ENCODE measurements at places on chromosomes 13 and 19.

- no peak for DNase-seq
Observed at GRCh38 chr19:44813070-44813840, 4.4 kb downstream of the BCAM start.

DNA sequence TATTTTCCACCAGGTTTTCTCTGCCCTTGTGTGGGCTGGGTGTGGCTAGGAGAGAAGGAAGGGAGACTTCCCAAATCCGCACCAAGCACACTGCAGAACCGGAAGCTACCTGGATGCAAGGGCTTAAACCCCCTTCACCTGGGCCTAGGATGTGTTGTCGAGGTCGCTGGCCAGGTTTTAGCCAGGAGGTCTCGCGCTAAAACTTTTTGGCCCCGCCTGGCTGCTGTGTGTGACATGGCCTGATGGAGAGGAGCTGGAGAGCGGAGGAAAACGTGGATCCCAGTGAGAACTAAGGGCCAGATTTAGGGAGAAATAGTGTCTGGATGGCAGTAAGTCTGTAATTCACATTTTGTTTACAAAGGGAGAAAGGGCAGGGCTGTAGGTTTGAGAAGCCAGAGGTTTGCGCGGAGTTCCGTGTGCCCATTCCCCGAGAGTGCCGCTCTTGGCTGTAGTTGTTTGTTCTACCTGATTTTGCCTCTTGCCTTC is 3.1 kb upstream of the TSHZ3 start:
- no peak for DNase-seq

DNA sequence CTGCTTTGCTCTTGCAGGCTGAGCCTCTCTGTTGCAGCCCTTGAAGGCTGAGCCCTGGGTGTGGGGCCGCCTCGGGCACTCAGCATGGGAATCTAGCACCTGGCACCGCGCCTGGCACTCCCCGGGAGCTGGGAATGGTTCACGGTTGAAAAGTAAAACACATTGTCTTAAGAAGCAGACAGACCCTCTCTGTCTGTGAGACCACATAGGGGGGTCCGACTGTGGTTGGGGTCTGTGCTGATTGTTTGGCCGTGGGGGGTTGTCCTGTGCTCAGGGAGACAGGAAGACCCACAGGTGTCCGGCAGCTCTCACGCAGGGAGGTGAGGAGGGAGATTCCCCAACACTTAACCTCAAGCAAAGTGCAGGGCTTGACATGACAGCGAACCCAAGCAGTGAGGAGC is 64.8 kb downstream of the SOX1 start:
- no peak for DNase-seq

- no peak for DNase-seq
Observed at GRCh38 chr19:6216996-6217751, 62.6 kb downstream of the MLLT1 start.

- DNase-seq, result no peak
Observed at GRCh38 chr19:1076046-1076386, 9.0 kb downstream of the ARHGAP45 start.

DNA sequence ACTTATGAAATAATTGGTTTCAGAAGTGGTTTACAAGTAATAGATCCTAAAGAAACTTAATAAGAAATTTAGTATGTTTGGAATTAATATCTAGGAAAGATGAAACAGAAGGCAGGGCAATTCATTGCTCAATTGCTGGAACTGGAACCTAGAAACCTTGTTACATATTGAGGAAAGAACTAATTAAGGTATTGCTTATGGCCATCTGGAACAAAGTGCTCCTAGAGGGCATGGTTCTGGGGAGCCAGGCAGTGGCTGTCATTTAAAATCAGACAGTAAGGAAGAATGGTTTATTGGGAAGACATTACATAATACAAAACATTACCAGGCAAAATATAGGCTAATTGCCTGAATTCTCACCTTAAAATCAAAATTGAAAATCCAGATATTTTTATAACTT is 224.1 kb downstream of the SLITRK6 start:
- no peak for DNase-seq

GRCh38 chr13:68813180-68813796 is 1294.3 kb upstream of the ATXN8OS start:
- no peak for DNase-seq

DNA sequence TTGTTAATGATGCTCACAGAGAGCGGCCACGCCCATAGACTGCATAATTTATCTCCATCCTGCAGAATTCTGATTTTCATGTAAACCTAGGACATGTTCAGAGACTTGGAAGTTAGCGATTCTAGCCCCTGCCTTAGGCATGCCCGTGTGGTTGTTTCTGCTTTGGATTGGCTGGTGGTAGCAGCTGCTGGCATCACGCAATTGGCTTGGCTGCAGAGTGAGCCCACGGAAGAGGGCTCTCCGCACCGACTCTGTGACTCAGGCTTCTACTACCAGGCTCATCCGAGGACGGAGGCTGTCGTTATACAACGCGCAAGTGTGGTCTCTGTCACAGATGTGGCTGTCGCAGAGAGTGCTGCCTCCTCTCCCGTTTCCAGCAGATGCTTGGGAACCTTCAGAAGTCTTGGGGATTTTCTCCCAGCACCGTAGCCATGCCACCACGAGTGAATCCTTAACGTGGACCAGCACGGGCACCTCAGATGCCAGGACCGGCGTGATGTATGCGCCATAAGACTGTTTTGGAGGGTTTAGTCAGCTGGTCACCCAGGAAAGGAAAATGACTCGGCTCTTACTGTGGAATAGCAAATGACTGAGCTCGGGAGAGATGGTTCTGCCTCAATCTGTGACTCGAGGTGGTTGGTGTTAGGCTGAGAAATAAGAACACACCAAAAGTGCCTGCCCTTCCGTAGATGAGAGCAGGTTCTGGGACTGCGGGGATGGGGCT is 61.0 kb upstream of the F7 start:
- DNase-seq, result no peak

- no peak for DNase-seq
Observed at GRCh38 chr19:34936184-34936583, 9.5 kb downstream of the ZNF30 start.

DNA sequence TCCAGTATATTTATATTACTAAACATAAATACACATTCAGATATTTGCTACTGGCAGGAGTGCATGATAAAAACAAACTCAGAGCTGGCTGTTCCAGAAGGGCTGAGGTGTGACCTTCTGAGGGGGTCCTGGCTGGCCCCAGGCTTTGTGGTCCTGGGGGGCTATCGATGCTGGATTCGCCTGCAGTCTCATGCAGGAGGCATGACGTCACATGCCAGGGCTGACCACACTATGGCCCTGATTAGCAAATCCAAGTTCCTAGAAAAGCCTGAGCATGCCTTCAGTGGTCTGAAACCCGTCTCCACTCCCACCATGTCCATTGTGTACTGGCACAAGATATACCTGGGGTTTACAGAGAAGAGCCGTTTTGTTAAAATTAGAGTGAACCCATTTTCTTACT is 97.9 kb downstream of the KL start:
- no peak for DNase-seq

- DNase-seq, result no peak
Observed at GRCh38 chr13:108268466-108269112, 929 bp upstream of the TNFSF13B start.

DNA sequence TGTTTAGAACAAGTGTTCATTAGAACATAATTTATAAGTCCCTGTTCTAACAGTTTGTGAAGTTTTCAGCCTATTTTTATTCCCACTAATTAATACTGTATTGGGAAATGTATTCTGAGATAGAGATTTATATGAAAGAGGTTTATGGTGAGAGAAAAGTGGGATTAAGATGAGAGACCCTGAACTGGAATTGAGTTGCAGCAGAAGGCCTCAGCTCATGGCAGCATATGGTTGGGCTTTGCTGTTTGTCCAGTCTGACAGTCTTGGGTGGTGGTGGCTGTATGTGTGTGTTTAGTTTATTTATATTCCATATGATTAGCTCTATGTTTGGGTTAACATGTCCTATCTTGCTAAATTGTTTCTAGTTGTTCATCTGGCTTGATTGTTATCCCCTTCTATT is 575.1 kb downstream of the SLITRK5 start:
- no peak for DNase-seq

DNA sequence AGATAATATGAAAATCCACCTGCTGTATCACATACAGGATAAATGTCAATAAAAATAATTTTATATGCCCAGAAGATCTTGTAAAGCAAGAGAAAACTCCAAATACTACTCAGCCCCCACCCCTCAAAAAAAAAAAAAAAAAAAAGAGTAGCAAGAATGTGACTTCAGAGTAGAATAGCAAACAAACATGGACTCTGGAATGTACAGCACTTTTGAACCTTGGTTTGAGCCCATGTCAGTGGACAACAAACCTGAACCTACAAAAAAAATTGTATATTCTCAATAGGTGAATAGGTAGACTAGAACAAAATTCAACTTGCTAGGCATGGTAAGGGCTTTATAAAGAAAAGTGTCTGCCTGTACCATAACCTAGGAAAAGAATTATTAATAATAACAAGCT is 428.0 kb downstream of the SLITRK6 start:
- no peak for DNase-seq
